ENCODE measurements at places on chromosomes 13 and 19.

- DNase-seq, result no peak
Observed at GRCh38 chr19:1757468-1758230, 4.3 kb downstream of the ONECUT3 start.

DNA sequence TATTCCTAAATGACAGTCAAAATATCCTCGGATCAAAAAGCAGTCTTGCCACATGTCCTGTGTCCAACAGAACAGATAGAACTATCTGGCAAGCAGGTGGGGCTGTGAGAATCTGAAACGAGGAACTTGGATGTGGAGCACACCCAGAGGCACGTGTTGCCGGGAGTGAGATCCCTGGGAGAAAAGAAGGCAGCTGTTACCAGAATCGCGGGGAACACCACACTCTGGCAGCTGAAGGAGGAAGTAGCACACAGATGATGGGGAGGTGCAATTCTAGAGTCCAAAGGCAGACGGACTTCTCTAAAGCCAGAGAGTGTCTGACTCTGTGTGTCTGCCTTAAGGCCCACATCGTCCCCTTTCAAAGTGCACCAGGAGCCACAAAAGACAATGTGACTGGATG lies 22.3 kb downstream of the SLC7A1 start:
- no peak for DNase-seq

GRCh38 chr19:15810335-15810734 lies 5.1 kb downstream of the OR10H1 start:
- no peak for DNase-seq

DNA sequence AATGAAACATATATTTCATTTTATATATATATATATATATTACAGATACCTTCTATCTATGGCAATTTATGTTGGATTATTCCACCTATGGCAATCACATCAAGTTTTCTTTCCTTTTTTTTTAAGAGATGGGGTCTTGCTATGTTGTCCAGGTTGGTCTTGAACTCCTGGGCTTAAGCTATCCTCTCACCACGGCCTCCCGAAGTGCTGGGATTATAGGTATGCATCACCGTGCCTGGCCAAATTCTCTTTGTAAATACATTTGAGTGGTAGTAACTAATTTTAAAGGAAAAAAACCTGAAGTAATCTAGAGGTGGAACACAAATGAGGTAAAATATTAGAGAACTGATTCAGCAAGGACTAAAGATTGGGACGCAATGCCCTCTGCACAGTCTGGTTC lies 21.6 kb upstream of the BRD4 start:
- DNase-seq, result no peak

- DNase-seq, result no peak
Observed at GRCh38 chr19:1234955-1235380, 2.8 kb downstream of the CBARP start.

- DNase-seq, result no peak
Observed at GRCh38 chr19:10395003-10395402, 8.3 kb downstream of the CDC37 start.

- DNase-seq, result no peak
Observed at GRCh38 chr13:78431328-78431727, 172.0 kb downstream of the POU4F1 start.

DNA sequence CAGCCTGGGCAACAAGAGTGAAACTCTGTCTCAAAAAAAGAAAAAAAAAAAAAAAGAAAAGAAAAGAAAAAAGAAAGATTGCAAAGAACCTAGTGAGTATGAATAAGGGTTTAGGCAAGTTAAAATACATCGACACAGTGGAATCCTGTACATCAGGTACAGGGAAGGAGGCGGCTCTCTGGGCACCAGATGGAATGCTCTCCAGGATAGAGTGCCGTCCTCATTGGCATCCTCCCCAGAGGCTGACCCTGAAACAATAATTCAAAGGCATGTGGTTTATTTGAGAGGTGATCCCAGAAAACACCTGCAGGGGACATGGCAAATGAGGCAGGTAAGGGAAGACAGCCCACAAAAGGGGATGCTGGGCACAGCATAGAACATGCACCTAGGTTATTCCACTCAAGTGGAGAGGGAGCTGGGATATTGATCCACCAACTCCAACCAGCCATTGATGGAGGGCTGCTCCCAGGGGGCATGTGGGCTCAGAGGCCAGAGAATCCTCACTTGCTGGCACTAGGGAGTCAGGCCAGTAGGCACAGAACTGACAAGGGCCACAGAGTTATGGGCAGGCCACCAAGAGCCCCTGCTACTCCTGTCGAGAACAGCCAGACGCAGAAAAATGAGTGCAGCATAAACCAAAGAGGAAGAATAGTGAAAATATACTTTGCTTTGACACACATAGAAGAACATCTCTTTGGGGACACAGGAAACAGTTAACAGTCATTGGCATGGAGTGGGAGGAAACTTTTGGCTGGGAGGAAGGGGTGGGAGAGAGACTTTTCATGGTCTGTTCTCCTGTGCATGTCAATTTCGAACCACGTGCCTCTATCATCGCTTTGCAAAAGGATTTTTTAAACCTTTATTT lies 4.2 kb downstream of the TSPAN16 start:
- no peak for DNase-seq

DNA sequence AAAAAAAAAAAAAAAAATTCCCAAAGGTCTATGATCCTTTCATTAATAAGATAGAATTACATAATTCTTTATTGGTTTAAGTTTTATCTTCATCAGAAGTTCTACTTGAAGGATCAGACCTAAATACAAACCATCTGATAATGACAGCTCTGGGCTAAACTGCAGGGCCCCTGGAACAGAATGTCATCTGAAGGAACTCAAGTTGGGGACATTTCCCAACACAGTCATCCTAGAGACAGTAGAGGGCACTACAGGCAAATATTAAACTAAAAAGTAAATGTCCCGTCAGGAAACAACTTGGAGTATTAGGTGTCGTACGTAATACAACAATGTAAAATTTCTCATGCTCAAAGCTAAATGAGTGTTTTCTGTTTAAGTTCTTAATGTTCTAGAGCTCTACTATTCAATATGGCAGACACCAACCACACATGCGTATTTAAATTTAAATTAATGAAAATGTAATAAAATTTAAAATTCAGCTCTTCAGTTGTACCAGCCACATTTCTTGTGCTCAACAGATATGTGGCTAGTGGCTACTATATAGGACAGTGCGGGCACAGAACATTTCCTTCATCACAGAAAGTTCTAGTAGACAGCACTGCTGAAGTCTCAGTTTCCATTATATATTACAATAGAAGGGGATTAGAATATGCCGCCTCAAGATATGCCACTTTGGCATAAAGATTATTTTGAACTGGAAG lies 21.8 kb upstream of the NAXD start:
- peak; percentile 21 for DNase-seq

DNA sequence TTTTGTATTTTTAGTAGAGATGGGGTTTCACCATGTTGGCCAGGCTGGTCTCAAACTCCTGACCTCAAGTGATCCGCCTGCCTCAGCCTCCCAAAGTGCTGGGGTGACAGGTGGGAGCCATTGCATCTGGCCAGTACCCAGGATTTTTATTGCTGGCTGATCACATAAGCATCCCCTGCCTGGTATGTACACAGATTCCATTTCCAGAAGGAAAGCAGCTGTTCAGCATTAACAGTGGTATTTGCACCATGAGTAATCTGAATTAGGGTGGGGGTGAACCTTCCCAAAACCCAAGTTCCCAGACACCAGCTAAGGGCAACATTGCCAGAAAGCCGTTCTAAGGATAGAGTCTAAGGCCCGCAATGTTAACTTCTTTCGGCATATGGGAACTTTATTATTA lies 7.3 kb downstream of the ZNF555 start:
- DNase-seq, result no peak

GRCh38 chr13:19601749-19602725 lies 31.4 kb upstream of the MPHOSPH8 start:
- peak; percentile 49 for DNase-seq

GRCh38 chr13:73230716-73231115 lies 171.9 kb downstream of the KLF5 start:
- DNase-seq, result peak; percentile 77

- DNase-seq, result no peak
Observed at GRCh38 chr13:93304134-93304533, 77.5 kb downstream of the GPC6 start.

- DNase-seq, result no peak
Observed at GRCh38 chr13:26919311-26919710, 158.7 kb upstream of the GPR12 start.

DNA sequence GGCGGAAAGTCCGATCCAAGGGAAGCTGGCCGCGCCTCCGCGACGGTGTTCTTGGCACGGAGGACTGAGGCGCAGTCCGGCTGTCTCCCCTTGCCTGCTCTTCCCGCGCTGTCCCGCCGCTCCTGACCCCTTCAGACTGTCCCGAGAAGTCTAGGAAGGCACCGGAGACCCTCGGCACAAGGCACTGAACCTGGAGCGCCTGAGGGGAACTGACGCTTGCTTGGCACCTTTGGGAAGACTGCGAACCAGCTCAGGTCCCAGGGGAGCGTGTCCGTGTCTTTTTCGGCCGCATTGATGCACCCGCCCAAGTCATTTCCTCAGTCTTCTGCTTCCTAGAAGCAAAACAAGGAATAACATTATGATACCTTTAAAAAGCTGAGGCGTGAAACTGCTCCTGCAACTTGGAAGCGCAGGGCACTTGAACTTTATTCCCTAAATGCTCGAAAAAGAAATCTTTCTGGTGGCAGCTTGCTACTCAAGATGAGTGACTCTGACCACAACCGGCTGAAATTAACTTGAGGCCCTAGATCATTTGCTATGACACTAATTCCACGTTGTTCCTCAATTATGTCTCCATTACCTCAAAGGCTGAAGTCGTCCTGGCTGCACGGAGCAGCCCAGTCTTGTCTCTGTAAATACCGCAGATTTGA lies 735 bp upstream of the FLT1 start:
- no peak for DNase-seq

DNA sequence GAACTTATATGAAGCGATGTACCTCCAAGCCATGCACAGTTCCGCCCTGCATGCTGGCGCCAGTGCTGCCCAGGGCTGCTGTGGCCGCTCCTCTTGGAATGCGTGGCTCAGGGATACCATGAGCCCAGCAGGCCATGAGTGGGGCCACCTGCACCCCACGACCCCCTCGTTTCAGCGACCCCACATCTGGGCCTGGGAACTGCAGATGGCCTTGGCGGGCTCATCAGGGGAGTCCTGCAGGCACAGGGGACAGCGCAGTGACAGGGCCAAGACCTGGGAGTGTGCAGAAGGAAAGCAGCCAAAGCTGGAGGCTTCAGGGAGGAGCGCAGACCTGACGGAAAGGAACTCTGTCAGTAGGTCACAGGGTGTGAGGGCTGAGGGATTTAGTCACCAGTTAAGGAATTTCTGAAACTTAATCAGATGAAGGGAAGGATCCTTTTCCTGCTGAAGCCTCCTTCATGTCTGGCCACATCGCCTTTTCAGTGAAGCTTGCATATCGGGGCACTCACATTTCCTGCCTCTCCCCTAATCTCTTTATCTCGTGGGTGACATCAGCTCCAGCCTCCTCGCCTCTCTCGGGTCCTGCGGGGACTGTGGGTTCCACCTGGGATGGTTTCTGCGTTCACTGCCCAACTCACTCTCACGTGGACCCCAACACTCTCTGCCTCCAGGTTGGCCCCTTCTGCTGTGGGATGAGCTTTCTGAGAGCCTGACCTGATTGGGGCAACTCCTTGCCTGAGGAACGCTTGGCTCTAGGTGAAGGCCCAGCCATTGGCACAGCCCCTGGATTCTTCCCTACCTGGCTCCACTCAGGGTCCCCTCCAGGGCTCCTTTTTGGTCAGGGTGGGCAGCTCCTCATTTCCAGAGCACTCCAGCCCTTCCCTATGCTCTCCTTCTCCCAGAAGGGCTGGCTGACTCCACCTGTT lies 123.5 kb downstream of the CRYL1 start:
- DNase-seq, result no peak

DNA sequence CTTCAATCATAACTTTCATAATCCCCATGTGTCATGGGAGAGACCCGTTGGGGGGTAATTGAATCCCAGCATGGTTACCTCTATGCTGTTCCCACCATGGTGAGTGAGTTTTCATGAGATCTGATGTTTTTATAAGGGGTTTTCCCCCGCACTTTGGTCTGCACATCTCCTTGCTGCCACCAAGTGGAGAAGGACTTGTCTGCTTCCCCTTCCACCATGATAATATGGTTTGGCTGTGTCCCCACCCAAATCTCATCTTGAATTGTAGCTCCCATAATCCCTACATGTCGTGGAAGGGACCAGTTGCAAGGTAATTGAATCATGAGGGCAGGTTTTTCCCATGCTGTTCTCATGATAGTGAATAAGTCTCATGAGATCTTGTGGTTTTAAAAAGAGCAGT lies 524.9 kb downstream of the SLITRK5 start:
- no peak for DNase-seq

DNA sequence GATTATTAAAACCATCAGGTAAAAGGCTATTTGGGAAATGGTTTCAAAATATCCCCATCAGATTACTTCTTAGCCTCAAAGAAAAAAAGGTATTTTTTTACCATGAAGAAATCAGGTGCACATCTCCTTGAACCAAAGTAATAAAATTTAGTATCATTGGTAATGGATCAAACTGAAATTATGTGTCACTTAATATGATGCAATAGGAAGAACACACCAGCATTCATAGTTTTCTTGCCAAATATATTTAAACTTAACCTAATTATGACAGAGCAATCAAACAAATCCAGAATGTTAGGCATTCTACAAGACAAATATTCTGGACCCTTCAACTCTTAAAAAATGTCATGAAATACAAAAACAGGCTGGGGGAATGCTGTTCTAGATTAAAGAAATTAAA lies 4.1 kb upstream of the ZNF420 start:
- DNase-seq, result no peak

DNA sequence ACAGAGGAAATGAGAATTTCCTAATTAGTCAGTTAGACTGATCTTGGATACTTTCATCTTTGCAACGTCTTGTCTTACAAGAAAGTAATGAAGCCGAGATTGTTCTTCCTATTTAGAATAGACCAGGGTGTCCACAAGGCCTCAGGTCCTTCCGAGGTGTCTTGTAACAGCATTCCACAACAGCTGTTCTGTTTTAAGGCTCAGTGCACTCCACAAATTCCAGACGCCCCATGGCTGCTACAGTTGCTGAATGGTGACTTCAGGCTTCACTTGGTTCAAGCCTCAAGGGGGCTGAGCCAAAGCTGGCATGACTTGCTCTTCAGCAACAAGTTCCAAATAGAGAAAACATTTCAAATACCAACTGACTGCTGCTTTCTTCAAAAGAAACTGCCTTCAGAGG lies 143.4 kb downstream of the SHISA2 start:
- no peak for DNase-seq

Data from activated naive CD4-positive, alpha-beta T cell treated with anti-CD3 and anti-CD28 coated beads for 36 hours (primary cell).